ENCODE measurements at places on chromosomes 7 and 10. TPM values are rescaled to one million over a fixed set of nuclear protein-coding genes. Genes with fewer than 3 reads are reported as not detected.
A peak's percentile ranks its signal among the peaks of the same experiment; 100 is the strongest.

PON3 gene
- not detected for total RNA-seq

ACTL6B gene
- total RNA-seq = not detected

- no peaks in the 10 kb centered on the region for H3K27me3 ChIP-seq
- no peak overlapping the region for H3K4me3 ChIP-seq
- peaks cover 14% of the 10 kb centered on the region for H3K36me3 ChIP-seq
- H3K4me1 ChIP-seq = peaks cover 14% of the 10 kb centered on the region
Observed at GRCh38 chr10:88896372-88896993, 16.4 kb downstream of the STAMBPL1 start.

GRCh38 chr10:42952349-42952748 is 124.5 kb upstream of the RET start:
- H3K27ac ChIP-seq = no peak overlapping the region
- no peaks in the 10 kb centered on the region for H3K27me3 ChIP-seq
- H3K36me3 ChIP-seq = no peaks in the 10 kb centered on the region
- no peak overlapping the region for H3K4me3 ChIP-seq
- no peak for DNase-seq
- H3K4me1 ChIP-seq = no peaks in the 10 kb centered on the region

- no peak overlapping the region for H3K4me3 ChIP-seq
- H3K27ac ChIP-seq = no peak overlapping the region
- no peaks in the 10 kb centered on the region for H3K4me1 ChIP-seq
- no peak for DNase-seq
- H3K27me3 ChIP-seq = no peaks in the 10 kb centered on the region
Observed at GRCh38 chr7:21507627-21508343, 35.1 kb upstream of the DNAH11 start.

CD36 gene
- 1.4 TPM for total RNA-seq

CDC14C gene
- not detected for total RNA-seq

DNA sequence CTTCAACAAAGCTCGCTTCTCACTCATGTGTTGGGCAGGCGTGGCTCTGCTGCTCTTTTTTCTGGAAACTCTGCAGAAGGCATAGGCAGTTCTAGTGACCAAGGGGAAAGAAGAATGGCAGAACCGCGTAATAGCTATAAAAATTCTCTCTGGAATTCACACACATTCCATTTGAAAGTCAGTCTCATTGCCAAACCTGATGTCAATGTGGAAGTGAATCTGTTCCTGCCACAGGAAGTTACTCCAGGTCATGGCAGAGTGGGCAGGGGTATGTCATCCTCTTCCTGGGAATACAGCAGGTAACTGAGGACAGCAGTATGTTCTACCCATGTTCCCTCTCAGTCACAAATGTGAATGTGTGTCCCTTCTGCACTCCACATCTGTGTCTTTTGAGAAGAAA is 8.2 kb upstream of the PAXIP1 start:
- no peak overlapping the region for H3K27ac ChIP-seq
- H3K36me3 ChIP-seq = no peaks in the 10 kb centered on the region
- H3K4me1 ChIP-seq = no peaks in the 10 kb centered on the region

PNLIP gene
- total RNA-seq = not detected

SFTPA1 gene
- not detected for total RNA-seq

GRID1 gene
- not detected for total RNA-seq

ZNF394 gene
- 223 TPM for total RNA-seq

ANAPC16 gene
- total RNA-seq = 64.3 TPM

FAM25C gene
- total RNA-seq = not detected

DNA sequence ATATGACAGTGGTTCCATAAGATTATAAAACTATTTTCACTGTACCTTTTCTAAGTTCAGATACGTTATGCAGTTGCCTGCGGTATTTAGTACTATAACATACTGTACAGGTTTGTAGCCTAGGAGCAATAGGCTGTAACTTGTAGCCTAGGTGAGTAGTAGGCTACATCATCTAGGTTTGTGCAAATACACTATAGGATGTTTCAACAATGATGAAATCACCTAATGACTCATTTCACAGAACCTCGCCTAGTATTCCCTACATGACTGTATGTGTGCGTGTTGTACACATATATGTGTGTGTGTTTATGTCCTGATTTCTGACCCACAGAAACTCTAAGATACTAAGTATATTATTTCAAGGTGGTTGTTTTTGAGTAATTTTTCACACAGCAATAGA is 139.0 kb downstream of the HERPUD2 start:
- H3K4me1 ChIP-seq = no peaks in the 10 kb centered on the region
- no peak overlapping the region for H3K27ac ChIP-seq
- no peaks in the 10 kb centered on the region for H3K36me3 ChIP-seq
- H3K4me3 ChIP-seq = no peak overlapping the region
- H3K27me3 ChIP-seq = peaks cover 7% of the 10 kb centered on the region

DNA sequence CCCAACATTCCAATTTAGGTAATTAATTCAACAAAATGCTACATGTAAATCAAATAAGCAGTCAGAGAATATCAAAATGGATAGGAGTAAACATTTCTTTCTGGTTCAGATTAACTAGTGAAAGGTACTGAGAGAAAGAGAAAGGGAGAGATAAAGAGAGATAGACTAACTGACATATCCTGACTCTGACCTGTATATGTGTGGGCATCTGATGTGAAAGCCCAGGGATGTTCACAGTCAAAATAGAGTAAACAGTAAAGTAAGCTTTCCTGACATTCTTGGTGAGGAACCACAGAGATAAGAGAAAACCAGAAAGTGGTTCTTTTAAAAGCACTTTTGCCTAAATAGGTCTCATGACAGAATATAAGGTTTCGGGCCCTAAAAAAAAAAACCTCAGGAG is 37.5 kb upstream of the ANK3 start:
- H3K4me3 ChIP-seq = no peak overlapping the region
- no peaks in the 10 kb centered on the region for H3K4me1 ChIP-seq
- DNase-seq = no peak
- no peak overlapping the region for H3K27ac ChIP-seq
- no peaks in the 10 kb centered on the region for H3K27me3 ChIP-seq

ELAPOR2 gene
- total RNA-seq = 7.2 TPM

ZNF736 gene
- 30.8 TPM for total RNA-seq

GRCh38 chr10:17497446-17498030 is 43.1 kb upstream of the ST8SIA6 start:
- no peak overlapping the region for H3K4me3 ChIP-seq
- DNase-seq = no peak

DNA sequence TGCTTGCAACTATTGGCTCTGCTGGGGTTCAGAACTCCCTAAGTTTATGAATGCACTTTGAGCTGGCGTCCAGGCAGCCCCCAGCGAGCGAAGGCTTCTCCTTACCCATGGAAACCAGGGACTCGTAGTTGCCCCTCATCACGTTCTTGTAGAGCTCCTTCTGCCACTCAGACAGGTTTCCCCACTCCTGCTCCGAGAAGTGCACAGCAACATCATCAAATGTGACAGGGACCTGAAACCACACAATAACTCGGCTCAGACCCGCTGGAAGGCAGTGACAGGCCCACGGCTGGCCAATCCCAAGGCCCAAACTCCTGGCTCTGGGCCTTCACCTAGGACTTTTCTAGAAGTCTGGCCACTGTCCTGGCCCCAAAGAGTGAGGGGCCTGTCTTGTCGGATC is 6.9 kb downstream of the ZNF777 start:
- H3K4me1 ChIP-seq = peaks cover 14% of the 10 kb centered on the region
- no peak overlapping the region for H3K27ac ChIP-seq
- no peak for DNase-seq
- H3K4me3 ChIP-seq = no peak overlapping the region

DNA sequence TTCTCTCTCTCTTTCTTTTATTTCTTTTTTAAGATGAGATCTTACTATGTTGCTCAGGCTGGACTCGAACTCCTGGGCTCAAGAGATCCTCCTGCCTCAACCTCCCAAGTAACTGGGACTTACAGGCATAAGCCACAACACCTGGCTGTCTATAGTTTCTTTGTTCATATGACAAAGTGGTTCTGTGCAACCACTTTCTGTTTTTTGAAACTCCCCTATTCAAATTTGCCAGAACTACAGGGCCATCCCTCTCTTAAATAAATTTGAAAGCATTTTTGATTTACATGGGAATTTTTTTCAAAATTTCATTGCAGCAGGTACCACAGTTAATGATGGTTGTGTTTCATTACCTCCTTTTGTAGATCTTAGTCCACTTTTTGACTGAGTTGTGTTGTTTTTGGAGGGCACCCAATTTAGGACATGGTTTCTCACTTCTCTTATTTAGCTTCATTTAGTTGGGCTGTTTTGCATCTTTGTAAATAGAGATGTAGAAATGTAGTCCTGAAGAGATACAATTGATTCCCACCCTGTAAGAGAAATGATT is 119.2 kb downstream of the LRRC4 start:
- no peak for DNase-seq
- no peaks in the 10 kb centered on the region for H3K36me3 ChIP-seq
- no peaks in the 10 kb centered on the region for H3K27me3 ChIP-seq
- no peaks in the 10 kb centered on the region for H3K4me1 ChIP-seq
- no peak overlapping the region for H3K27ac ChIP-seq

SPAG6 gene
- not detected for total RNA-seq

GRCh38 chr7:45102785-45103712 is 8.4 kb downstream of the TBRG4 start:
- no peaks in the 10 kb centered on the region for H3K27me3 ChIP-seq
- no peak for DNase-seq
- H3K27ac ChIP-seq = peak overlapping the region; percentile 29

PILRA gene
- 5.3 TPM for total RNA-seq

DNA sequence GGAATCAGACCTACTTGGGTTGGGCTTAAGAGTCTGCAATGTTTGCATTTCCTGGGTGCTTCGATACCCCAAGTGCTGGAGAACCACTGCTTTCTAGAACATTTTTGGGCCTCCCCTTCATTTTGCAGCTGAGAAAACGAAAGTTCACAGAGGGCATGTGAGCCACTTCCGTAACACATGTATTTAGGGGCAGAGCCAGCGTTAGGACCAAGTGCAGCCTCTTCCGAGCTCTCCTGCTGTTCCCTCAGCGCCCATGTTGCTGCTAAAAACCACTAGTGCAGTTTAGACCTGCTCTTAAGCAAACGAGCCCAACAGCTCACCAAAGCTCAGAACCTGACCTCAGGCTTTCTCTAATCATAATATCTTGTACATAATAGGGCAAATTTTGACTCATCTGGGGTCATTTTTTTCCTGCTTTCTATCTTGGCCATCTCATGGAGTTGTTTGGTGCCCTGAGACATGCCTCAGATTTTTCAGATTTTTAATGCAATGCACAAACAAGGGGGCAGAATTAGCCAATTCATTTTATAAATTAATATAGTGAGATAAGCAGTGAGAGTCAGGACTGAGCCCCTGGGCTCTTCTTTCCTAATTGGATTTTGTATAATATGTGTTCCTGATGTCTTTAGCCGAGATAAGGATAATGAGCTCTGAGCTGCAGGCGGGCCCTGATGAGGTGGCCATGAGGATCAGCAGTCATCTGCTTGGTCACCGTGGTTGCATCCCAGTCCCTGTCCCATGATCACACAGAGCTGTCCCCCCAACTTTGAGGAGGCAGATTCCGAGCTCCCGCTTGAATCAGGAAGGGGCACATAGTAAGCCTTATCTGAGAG is 12.9 kb downstream of the BAG3 start:
- no peaks in the 10 kb centered on the region for H3K27me3 ChIP-seq
- DNase-seq = peak; percentile 20
- peak overlapping the region; percentile 21 for H3K27ac ChIP-seq

- no peak for DNase-seq
- no peaks in the 10 kb centered on the region for H3K4me1 ChIP-seq
- H3K4me3 ChIP-seq = no peak overlapping the region
- no peaks in the 10 kb centered on the region for H3K36me3 ChIP-seq
Observed at GRCh38 chr10:72460284-72460876, 105.7 kb upstream of the DNAJB12 start.

- H3K27ac ChIP-seq = no peak overlapping the region
- no peaks in the 10 kb centered on the region for H3K36me3 ChIP-seq
- no peak overlapping the region for H3K4me3 ChIP-seq
- H3K4me1 ChIP-seq = no peaks in the 10 kb centered on the region
- DNase-seq = no peak
- no peaks in the 10 kb centered on the region for H3K27me3 ChIP-seq
Observed at GRCh38 chr7:138226745-138227279, 150.6 kb downstream of the AKR1D1 start.

DNA sequence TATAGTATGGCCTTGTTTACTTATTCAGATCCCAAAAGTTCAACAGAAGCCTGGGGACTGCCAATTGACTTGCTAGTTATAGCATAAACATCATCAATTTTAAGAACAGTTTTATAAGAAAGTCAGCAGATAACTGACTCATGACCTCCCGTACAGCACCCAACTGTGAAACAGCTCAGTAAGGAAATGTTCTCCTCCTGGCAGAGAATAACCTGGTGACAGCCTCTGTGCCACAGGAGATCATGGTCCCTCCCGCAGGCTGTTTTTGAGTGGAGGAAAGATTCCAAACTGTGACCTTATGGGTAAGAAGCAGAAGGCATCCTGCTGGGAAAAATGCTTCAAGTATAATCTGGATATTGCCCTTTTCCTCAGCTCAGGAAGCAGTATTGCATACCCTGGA is 182.5 kb downstream of the SEMA3D start:
- no peak overlapping the region for H3K4me3 ChIP-seq
- no peaks in the 10 kb centered on the region for H3K36me3 ChIP-seq
- DNase-seq = no peak
- no peaks in the 10 kb centered on the region for H3K27me3 ChIP-seq

DNA sequence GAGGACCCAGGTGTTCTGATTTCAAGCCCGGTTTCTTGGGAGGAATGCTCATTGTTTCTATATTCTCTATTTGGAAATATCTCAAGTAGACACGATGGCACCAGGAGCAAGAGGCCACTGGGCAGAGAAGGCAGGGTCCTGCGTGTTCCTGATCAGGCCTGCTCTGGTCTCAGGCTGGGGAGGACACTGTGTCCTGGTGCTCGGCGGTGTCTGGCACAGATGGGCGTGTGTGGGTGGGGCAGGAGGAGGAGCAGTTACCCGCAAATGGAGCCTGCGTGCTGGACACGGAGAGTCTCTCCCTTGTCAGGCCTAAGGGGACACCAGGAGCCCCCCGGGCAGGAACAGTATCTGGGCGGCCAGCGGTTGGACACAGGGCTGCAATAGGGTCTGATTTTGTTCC is 25.9 kb upstream of the GOLGA7B start:
- no peak overlapping the region for H3K4me3 ChIP-seq
- H3K4me1 ChIP-seq = peaks cover 12% of the 10 kb centered on the region
- peaks cover 3% of the 10 kb centered on the region for H3K27me3 ChIP-seq
- H3K36me3 ChIP-seq = no peaks in the 10 kb centered on the region
- DNase-seq = no peak
- no peak overlapping the region for H3K27ac ChIP-seq

DNA sequence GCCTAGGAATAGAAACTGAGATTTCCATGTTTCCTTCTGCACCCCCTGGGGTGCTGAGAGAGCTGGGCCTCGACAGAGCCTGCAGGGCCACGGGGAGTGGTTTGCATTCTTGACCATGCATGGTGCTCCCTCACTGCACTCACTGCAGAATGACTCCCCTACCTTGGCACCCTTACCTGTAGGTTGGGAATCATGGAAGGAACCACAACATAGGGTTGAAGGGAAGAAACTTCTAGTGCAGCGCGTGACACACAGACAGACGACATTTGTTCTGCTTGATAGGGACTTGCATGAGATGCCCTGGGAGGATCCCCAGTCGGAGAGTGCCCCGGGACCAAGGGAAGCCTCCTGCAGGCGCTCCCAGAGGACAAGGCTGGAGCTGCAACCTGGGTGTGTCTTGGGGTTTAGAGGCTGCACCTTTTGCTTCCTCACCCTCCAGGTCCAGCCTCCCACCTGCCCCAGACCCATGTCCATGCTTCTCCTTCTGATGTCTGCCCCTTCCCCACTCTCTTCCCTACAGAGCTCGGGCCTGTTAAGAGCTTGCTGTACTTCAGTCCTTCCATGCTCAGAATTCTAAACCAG is 245.2 kb downstream of the ABCA13 start:
- no peak for DNase-seq
- no peaks in the 10 kb centered on the region for H3K27me3 ChIP-seq
- H3K36me3 ChIP-seq = no peaks in the 10 kb centered on the region
- no peak overlapping the region for H3K4me3 ChIP-seq

AGMO gene
- total RNA-seq = not detected

Data from CD4-positive, alpha-beta T cell (primary cell).